ENCODE measurements at places on chromosomes 6 and 20. TPM values are rescaled to one million over a fixed set of nuclear protein-coding genes. Genes with fewer than 3 reads are reported as not detected.

The SIRPB1 gene
- 0.50 TPM for total RNA-seq

The NTSR1 gene
- total RNA-seq, result not detected

The DEF6 gene
- 0.76 TPM for total RNA-seq

The KCNS1 gene
- total RNA-seq, result not detected

The LGSN gene
- not detected for total RNA-seq

The MEA1 gene
- total RNA-seq, result 27.5 TPM
